ENCODE measurements at places on chromosomes 2 and 18.

DNA sequence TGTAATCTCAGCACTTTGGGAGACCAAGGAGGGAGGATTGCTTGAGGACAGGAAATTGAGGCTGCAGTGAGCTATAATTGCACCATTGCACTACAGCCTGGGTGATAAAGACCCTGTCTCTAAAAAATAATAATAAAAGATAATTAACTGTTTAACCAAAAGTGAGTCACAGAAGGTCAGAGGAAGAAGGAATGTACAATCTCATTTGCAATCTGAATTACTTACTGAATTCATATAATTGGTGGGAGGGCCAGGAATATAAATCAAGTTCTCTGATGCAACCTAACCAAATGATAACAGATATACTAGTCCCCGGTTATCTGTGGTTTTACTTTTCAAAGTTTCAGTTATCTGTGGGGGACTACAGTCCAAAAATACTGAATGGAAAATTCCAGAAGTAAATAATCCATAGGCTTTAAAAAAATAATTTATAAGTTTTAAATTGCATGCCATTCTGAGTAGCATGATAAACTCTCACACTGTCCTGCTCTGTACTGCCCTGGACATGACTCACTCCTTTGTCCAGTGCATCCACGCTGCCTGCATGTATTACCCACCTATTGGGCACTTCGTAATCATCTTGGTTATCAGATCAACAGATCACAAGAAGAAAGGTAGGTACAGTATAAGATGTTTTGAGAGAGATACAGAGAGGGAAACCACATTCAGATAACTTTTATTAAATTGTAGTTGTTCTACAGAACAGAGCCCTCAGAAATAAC lies 12.8 kb upstream of the MATN3 start:
- DNase-seq = peak; percentile 48

DNA sequence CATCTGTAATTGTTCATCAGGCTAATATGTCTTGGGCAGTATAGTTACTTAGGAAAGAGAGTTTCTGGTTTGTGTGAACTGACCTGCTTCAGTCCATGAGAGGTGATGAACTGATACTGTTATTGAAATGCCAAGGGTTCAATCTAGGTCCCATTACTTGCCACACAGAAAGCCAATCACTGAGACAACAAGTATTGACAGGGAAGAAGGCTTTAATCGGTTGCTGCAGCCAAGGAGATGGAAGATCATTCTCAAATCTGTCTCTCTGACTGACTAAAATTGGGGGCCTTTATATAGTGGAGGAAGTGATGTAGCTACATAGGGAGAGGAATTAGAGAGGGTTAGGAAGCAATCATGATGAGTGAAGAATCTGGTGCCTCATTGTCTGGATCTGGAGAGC lies 19.9 kb upstream of the FAM98A start:
- DNase-seq = no peak

DNA sequence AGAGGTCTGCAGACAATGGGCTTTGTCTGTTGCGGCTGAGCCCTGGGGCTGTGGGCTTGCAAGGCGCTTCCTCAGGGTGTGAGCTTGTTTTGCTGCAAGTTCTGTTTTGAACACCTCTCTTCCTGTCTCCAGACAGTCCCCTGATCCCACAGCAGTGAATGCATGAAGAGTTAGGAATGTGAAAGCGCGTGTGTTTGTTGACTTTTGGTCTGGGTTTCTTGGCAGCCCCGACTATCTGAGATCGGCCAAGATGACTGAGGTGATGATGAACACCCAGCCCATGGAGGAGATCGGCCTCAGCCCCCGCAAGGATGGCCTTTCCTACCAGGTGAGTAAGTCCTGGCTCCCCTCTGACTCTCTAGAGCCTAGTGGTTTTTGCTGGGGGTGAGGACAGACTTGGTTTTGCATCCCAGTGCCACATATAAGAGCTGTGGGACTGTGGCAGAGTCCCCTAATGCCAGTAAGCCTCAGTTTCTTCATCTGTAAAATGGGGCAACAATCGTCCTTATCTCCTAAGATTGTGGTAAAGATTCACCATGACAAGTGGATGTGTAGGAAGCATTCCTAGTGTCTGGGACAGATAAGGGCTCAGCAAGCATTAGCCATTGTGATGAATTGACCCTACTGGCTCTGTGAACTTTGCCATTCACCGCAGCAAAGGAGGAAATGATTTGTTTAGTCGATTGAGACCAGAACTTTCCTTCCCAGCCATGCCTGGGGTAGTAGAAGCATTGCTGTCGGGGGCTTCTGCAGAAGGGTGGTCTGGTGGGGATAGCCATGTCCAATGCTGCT lies 3.0 kb downstream of the LBH start:
- peak; percentile 83 for DNase-seq

- peak; percentile 45 for DNase-seq
Observed at GRCh38 chr2:28713577-28714298, 37.9 kb upstream of the PPP1CB start.

- DNase-seq = no peak
Observed at GRCh38 chr18:59454909-59455727, 96.1 kb upstream of the LMAN1 start.
